ENCODE measurements at places on chromosomes 13 and 19.

DNA sequence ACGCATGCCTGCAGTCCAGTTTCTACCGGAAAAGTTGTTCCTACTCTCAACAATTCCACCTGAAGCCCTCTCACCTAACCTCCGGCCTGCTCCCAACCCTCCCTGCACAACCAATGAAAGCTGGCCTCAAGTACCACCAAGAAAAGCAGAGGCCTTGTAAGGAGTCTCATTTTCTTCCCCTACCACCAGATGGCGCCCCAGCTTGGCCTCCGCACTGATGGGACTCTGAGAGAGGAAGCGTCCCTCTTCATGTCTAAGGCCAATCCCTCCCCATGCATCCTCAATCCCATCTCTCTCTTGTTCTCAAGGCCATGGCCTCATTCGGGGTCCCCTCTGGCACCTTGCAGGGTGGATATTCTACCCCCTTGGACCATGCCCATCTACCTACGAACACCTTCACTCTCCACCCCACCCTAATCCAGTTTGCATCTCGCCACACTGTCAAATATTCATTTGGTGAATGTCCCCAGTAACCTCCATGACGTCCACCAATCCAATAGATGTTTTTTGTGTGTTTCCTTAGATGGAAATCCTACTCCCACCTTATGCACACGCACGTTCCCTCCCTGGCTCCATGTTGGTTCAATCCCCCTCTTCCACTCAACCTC is 412.8 kb downstream of the ZNF536 start:
- DNase-seq: no peak

GRCh38 chr13:83733293-83733692 is 149.0 kb downstream of the SLITRK1 start:
- no peak for DNase-seq

GRCh38 chr13:44306371-44307192 is 67.0 kb upstream of the SERP2 start:
- DNase-seq: no peak

GRCh38 chr19:4376028-4376670 is 24.2 kb downstream of the SH3GL1 start:
- DNase-seq: no peak

- DNase-seq: no peak
These were observed 64.9 kb downstream of the EDNRB start for GRCh38 chr13:77853703-77854102.

GRCh38 chr19:39136225-39136940 is 10.8 kb downstream of the PAK4 start:
- DNase-seq: no peak

GRCh38 chr19:13929956-13930355 is 8.3 kb downstream of the PODNL1 start:
- DNase-seq: no peak

- no peak for DNase-seq
These were observed 16.8 kb downstream of the FPR2 start for GRCh38 chr19:51777570-51778462.

- DNase-seq: no peak
These were observed 894.3 kb downstream of the DIAPH3 start for GRCh38 chr13:59269476-59269875.

DNA sequence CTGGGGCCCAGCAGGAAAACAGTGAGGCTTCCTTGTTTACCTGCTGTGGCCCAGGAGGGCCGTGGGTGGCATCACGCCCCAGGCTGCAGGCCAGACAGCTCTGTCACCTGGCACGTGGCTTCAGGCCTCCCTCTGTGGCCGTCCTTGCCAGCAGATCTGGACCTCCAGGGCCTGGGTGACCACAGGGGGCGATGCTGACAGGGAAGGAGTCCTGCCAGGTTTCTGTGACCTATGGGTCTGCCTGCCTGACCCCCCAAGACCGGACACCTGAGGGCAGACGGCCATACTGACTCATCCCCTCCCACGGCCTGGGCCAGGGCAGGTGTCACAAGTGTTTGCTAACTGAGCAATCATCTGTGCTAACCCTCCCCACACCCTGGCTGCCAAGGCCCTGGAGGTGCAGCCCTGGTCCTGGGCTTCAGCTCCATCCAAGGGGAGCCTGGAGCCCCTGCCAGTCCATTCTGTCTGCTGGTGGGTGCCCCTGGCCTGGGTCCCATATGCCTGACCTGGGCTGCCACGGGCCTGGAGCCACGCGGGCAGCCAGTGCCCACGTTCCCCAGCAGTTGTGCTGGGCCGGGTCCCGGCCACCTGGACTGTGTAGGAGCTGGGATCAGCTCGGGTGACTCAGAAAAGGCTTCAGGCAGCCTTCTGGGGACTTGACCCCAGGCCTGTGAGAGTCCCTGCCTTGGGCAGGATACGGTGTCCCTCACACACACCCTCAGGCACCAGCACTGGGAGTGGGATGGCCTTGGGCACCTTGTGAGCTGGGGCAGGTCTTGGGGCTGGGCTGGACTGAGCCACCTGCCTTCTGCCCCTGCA is 3.7 kb downstream of the CDC34 start:
- DNase-seq: no peak

DNA sequence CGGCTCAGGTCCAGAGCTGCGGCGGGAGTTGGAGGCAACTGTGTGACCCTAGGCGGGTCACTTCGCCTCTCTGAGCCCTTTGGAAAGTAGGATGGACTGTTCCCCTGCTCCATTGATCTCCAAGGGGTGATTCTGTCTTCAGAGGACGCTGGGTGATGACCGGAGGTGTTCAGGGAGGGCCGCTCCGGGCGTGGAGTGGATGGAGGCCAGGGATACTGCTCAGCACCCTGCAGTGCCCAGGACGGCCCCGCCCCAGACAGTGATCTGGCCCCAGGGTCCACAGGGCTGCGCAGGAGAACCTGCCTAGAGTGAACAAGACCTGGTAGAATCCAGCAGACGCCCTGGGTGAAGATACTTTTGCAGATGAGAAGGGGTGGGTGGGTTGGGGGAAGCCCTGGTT is 7.0 kb downstream of the NCLN start:
- no peak for DNase-seq

- no peak for DNase-seq
These were observed 373.0 kb downstream of the FGF14 start for GRCh38 chr13:102028868-102029267.

- DNase-seq: no peak
These were observed 14.3 kb downstream of the MRPS12 start for GRCh38 chr19:38944981-38945506.

DNA sequence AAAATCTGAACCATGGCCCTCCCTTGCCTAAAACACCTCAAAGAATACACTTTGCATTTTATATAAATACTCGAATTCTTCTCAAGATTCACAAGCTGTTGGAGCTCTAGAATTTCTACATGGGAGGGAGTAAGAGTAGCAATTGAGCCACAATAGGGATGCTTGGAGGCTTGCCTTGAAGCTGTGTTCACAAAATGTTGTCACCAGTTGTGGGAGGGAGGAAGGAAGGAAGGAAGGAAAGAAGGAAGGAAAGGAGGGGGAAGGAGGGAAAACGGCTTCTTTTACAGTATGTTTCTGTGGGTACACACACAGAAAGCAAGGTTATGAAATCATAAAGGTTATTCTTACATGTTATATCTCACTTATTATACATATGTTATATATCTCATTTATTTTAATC is 128.6 kb upstream of the PEG3 start:
- DNase-seq: no peak

DNA sequence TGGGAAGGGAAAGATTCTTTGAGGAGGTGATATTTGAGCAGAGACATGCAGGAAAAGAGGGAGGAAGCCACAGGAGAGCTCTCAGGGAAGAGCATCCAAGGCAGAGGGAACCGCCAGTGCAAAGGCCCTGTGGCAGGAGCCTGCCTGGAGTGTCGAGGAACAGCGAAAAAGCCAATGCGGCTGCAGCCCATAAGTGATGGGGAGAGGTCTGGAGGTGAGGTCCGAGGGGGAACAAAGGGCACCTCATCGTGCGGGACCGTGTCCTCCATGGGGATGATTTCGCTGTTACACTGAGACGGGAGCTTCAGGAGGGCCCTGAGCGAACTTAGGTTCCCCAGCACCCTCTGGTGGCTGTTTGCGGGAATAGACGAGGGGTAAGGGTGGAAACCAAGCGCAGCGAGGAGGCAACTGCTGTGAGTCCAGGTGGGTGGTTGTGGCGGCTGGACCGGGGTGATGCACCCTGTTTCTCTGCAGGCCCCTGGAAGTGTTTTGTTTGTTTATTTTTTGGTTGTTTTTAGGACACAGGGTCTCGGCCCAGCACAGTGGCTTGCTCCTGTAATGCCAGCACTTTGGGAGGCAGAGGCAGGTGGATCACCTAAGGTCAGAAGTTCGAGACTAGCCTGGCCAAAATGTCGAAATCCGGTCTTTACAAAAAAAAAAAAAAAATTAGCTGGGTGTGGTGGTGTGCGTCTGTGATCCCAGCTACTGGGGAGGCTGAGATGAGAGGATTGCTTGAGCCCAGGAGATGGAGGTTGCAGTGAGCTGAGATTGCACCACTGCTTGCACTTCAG is 5.9 kb upstream of the EHD2 start:
- no peak for DNase-seq

DNA sequence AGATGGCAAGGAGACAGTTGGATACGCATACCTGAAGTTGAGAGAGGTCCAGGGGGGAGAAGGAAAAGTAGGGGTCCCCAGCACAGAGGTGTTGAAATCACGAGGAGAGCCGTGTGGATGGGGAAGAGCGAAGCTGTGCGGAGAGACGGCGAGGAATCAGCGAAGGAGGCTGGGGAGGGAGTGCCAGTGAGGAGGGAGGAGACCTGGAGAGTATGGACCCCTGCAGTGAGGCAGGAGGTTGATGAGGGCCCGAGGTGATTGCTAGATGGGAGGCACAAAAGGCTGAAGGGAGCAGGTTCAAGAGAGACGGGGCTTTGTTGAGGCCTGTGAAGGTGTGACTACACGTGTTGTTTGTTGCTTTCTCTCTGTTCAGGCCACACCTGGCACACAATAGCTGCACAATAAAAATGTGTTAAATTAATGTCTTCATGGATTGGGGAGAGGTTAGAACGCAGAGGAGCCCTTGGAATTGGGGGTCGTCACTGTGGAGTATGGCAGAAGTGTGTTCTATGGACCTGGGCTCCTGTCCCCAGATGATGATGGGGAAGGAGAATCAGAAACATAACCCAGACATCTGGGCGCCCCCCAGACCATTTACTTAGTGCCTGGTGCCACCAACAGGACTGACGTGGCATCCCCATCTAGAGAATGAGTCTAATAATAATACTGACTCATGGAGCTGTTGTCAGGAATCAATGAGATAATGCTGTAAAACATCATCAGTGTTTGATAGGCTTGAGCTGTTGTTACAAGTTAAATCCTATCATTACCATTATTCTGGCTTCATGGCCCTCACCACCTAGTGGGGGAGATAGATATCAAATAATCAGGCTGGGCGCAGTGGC is 137.5 kb downstream of the SIPA1L3 start:
- no peak for DNase-seq

DNA sequence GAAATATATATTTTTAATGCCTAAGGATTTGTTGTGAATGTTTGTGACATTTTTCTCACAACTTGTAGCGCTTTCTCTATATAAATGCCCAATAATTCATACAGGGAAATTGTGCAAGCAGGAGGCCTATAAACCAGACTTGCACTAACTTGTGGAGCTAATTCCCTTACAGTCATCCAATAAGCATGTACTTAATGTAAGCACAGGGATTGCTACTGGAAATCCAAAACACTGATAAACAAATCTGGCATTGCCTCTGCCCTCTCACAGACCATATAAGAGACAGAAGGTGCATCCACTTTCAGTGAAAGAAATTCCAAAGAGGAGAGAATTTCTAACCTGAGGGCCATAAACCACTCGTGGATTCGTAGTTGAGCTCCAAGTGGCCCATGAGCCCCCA is 518.8 kb downstream of the MYO16 start:
- DNase-seq: no peak

- DNase-seq: no peak
These were observed 463.0 kb upstream of the KLHL1 start for GRCh38 chr13:70571221-70571620.

DNA sequence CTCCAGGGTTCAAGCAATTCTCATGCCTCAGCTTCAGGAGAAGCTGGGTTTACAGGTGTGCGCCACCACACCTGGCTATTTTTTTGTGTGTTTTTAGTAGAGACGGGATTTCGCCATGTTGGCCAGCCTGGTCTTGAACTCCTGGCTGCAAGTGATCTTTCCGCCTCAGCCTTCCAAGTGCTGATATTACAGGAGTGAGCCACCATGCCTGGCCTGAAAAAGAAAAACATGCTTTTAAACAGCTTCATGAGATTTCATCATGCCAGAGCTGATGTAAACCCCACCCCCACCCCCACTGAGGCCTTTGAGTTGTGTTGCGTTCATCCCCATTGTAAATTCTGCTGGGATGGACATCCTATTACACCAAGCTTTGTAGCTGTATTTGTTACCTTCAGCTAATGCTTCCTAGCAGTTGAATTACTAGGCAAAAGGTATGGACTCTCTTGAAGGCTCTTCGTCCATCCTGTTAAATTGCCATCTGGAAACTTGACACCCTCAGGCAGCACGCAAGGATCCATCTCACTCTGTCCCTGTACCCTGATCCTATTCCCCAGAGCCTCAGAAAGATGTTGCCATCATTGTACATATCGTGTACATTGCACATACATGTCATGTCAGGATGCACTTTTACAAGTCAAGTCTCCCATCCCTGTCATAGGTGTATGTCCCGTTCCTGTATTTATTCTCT is 47.3 kb downstream of the NFIX start:
- DNase-seq: no peak

- no peak for DNase-seq
These were observed 62.3 kb downstream of the KCNC3 start for GRCh38 chr19:50266896-50267295.

- DNase-seq: no peak
These were observed 14.9 kb upstream of the IL4I1 start for GRCh38 chr19:49911381-49912145.

- no peak for DNase-seq
These were observed 20.9 kb downstream of the CAPS start for GRCh38 chr19:5934774-5935472.

GRCh38 chr19:15109768-15110417 is 2.7 kb downstream of the SYDE1 start:
- no peak for DNase-seq

DNA sequence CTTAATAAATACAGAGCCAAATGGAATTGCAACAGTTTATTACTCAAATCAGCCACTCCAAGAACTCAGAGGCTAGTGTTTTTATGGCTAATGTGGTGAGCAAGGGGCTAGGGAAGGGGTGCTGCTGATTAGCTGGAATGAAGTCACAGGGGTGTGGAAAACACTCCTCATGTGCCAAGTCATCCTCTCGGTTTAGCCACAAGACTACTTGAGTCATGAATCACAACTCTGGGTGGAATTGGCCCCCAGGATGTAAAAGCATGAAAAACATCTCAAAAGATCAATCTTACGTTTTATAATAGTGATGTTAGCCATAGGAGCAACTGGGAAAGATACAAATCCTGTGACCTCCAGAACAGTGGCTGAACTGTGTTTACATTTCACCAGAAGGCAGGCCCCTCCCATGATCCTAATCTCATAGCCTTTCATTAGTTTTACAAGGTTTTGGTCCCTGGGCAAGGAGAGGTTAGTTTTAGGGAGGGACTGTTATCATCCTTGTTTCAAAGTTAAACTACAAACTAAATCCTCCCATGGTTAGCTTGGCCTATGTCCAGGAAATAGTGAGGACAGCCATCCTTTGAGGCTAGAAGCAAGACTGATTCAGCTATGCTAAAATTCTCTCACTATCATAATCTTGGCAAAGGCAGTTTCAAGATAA is 2020.1 kb upstream of the PCDH20 start:
- DNase-seq: no peak

GRCh38 chr13:27483421-27483820 is 33.1 kb upstream of the MTIF3 start:
- DNase-seq: no peak

GRCh38 chr19:58400316-58400915 is 5.0 kb downstream of the RNF225 start:
- DNase-seq: no peak

GRCh38 chr19:30340771-30341561 is 31.2 kb upstream of the ZNF536 start:
- no peak for DNase-seq
